ENCODE measurements at places on chromosomes 5 and 9.

DNA sequence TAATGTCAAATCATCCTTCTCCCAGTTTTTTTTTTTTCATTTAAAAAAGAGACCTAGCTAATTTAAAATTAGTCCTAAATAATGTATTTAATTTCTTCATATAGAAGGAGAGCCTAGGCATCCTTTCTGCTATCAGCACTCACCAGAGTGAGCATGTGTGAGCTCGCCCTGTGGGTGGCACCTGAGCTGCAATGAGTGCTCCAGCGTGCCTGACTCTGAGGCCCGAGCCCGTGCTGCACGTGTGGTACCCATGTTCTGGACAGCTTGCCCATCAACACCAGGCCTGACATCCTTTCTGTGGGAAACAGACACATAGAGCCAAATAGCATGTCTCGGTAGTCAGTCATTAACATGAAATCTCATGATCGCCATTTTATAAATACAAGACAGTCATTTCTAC lies 381.4 kb downstream of the DTWD2 start:
- DNase-seq, result no peak

- DNase-seq, result no peak
Observed at GRCh38 chr5:76367623-76368371, 35.3 kb upstream of the IQGAP2 start.

DNA sequence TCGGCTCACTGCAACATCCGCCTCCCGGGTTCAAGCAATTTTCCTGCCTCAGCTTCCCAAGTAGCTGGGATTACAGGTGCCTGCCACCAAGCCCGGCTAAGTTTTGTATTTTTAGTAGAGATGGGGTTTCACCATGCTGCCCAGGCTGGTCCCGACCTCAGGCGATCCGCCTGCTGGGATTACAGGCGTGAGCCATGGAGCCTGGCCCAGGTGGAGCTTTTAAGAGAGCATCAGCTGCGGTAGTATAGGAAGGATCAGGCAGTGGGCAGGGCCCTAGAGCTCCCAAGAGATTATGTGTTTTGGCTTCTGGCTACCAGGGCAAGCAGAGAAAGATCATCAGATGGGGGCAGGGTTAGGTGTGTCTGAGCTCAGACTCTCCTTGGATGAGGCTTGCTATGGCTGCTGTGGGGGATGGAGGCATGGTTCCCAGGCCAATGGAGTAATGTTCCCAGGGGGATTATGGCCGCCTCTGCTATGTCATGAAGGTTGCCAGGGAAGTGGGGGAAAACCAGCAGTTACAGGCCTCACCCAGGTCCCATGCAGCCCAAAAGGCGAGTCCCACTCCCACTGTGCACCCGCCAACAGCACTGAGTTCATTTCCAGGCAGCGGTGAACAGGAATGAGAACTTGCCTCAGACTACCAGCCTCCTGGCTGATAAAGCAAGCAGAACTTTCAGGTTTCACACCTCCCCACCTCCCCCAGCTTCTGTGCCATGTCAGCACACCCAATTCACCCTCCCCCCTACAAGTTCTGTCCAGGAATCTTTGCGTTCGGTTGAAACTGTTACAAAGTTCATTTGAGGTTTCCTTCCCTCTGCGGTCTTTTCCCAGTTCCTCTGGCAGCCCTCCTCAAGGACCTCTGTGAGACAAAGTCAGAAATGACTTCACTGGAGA lies 507.6 kb downstream of the SPATA31D1 start:
- no peak for DNase-seq

GRCh38 chr9:109717342-109717741 lies 62.7 kb upstream of the PALM2AKAP2 start:
- no peak for DNase-seq

GRCh38 chr9:97717866-97718265 lies 20.7 kb upstream of the XPA start:
- no peak for DNase-seq

DNA sequence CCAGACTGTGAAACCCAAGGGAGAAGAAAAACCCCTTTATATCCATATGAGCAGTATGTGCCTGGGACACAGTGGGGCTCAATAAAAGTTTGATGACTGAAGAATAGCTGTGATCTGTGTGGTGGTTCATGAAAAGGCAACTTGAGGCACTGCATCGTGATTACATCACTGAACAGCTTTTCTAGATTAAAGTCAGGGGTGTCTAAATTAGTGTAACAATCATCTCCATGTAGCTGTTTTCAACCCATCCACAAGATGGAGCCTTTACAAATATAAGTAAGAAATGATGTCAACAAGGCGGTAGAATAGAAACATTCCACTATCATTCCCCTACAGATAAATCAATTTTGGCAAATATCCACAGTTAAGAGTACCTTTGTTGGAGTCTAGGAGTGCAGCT lies 55.5 kb downstream of the PRRC1 start:
- DNase-seq, result no peak

DNA sequence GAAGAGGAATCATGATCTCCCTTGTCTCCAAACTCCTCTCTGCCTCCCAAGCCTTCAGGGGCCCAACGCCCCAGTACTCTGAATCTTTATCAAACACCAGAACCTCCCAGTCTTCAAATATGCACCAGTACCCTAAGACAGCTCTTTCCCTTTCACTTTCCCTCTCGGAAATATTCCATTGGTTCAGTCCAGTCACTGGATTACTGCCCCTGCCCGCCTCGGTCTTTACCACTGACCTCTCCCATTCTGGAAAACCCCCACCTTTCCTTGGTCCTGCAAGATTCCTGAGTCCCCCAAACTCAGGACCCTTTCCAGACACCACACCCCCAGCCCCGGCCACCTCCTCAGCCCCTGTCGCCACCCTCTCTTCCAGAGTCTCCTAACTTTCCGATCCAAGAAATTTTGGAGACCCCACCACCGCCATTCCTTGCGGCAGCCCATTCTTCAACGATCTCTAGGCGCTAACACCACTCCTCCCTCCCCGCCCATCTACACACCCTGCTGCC lies 674 bp downstream of the C5orf15 start:
- DNase-seq, result no peak

DNA sequence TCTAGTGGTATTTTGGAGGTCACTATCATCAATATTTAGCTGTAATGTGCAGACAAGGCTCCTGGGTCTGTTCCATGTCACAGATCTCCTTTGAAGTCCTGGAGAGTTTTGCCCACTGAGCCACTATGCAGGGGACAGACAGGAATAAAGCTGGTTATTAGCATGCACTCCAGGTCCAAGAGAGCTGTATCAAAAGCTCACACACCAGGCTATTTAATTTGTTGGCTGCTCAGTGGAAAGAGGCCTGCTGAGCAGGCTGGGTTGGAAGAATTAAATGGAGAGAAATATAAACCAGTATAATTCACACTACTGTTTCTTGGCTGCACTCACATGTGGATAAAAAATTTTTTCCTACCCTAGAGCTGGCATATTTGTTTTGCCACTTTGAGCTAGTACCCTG lies 113.8 kb upstream of the TAF11L2 start:
- DNase-seq, result no peak

DNA sequence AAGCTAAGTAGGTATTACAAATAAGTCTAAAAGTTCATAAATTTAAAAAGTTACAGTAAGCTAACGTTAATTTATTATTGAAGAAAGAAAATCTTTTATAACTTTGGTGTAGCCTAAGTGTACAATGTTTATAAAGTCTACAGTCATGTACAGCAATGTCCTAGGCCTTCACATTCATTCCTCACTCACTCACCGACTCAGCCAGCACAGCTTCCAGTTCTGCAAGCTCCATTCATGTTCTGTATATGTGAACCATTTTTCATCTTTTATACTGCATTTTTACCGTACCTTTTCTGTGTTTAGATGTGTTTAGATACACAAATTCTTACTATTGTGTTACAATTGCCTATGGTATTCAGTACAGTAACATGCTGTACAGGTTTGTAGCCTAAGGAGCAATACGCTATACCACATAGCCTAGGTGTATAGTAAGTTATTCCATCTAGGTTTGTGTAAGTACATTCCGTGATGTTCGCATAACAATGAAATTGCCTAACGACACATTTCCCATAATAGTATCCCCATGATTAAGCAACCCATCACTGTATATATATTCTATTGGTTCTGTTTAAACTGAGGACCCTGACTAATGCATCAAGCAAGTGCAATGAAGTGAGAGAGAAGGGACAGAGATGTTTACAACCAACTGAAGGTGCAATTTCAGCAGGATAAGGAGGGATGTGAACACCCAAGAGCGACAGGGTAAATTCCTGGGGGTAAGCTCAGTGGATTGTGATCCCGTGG lies 88.9 kb upstream of the TRIO start:
- no peak for DNase-seq

- no peak for DNase-seq
Observed at GRCh38 chr5:53059281-53059680, 50.3 kb downstream of the MOCS2 start.

GRCh38 chr9:134208310-134208841 lies 44.0 kb upstream of the RNU6ATAC start:
- no peak for DNase-seq

DNA sequence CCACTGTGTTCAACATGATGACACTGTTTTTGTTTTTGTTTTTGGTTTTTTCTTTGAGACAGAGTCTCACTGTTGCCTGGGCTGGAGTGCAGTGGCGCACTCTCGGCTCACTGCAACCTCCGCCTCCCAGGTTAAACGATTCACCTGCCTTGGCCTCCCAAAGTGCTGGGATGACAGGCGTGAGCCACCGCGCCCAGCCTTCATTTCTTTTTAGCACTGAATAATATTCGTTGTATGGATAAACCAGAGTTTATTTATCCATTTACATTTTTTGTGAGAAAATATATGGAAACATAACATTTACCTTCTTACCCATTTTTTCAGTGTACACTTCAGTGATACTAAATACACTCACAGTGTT lies 4.2 kb downstream of the CARD19 start:
- DNase-seq, result no peak

DNA sequence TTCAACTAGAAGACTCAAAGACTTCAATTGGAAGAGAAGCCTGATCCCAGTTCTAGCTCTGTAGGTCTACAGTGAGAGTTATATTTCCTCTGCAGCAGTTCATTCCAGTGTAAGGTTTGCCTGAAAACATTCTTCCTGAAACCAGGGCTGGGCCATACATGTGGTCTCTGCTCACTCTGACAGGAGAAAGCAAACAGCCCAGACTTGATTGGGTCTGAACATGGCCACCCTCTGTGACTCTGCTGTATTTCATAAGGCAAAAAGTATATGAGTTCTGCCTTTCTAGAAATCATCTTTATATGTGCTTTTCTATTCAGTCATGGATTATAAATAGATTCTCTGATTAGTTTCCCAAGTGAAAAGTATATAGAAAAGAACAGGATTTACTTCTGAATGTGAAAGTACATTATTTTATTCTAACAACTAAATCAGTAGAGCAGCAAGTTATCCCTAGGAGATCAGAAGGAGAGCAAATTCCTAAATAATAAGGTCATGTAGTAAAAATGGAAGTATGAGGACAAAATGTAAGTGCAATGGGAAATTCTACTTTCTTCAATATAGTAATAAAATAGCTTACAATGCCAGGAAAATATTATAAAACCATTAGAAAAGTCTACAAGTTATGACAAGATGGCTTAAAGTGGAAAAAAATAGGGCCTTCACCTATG lies 144.3 kb downstream of the EFNA5 start:
- no peak for DNase-seq

DNA sequence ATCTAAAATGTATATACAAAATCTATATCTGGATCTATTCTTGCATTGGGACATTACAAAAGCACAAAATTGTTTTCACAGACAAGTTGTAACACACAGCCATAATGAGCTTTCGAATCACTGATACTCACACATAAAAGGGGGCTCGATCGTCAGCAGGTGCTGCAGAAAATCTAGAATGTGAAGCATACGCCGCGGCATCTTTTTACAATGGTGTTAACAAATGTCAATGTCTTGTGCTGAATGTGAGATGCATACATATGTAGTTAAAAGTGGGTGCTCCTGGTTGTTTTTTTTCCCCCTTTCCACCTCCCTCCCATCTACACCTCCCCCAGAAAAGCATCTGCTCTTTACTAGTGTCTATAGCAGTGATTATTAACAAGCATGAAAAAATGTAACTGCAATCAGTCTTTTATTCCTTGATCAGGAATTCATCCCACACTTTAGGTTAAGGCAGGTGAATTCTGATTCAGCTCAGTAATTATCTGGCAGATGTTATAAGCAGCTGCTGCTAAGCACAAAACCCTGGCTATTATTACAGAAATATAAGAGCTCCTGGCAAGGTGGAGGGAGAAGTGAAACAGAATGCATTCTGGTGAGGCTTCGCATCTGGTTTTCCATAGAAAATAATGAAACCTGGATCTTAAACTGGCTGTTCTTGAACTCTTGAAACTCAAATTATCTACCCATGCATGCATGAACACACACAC lies 114.1 kb downstream of the MPDZ start:
- no peak for DNase-seq

- no peak for DNase-seq
Observed at GRCh38 chr9:89955144-89955543, 350.3 kb downstream of the GADD45G start.

DNA sequence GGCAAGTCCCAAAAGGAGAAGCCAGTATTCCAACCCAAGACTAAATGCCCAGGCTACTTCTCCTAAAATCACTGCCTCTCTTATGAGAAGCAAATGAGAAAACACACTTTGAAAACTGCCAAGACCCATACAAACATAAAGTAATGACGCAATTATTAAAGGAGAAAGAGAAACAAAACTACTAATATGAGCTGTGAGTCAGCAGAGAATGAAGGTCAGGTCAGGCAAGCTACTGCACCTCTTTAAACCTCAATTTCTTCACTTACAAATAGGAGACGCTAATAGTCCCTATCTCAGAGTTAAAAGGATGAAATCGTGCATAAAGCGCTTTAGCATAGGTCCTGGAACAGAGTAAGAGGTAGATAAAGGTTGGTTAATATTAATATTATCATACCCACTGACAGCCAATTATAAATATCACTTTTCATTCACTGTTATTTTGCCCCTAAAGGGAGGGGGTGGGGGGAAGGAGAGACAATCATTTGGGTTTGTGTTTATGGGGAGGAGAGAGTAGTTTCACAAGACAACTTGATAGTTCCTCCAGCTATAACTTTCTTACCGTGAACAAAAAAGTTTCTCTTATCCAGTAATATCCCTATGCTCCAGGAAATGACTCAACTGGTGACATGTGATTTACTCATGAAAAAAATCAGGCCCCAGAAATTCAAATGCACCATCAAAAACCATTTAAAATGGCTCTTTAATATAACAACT lies 3.6 kb downstream of the PSMB7 start:
- DNase-seq, result no peak

GRCh38 chr5:94691949-94692348 lies 73.5 kb downstream of the SLF1 start:
- DNase-seq, result no peak

GRCh38 chr9:78006734-78007133 lies 24.9 kb downstream of the GNAQ start:
- DNase-seq, result no peak

GRCh38 chr9:129506892-129507291 lies 114.0 kb downstream of the C9orf50 start:
- no peak for DNase-seq

GRCh38 chr5:37754976-37755375 lies 84.9 kb downstream of the GDNF start:
- no peak for DNase-seq

- DNase-seq, result no peak
Observed at GRCh38 chr9:135882011-135882410, 25.3 kb downstream of the CAMSAP1 start.

- DNase-seq, result no peak
Observed at GRCh38 chr5:11143456-11144267, 382.6 kb upstream of the DAP start.

- no peak for DNase-seq
Observed at GRCh38 chr9:129481810-129482511, 138.9 kb downstream of the C9orf50 start.
